ENCODE measurements at places on chromosomes 12 and 14. TPM values are rescaled to one million over a fixed set of nuclear protein-coding genes. Genes with fewer than 3 reads are reported as not detected.

Gene CLEC14A
- 418 TPM for total RNA-seq

Gene NELL2
- total RNA-seq = not detected

Gene MIP
- 0.29 TPM for total RNA-seq

Gene ITFG2
- total RNA-seq = 18.9 TPM

Gene CLEC4C
- not detected for total RNA-seq

Gene PLD4
- total RNA-seq = under 0.01 TPM

Gene C1R
- 1.1 TPM for total RNA-seq

Gene TRIM9
- total RNA-seq = under 0.01 TPM

Gene DUSP6
- total RNA-seq = 473 TPM
